ENCODE measurements at places on chromosomes 5 and 9. TPM values are rescaled to one million over a fixed set of nuclear protein-coding genes. Genes with fewer than 3 reads are reported as not detected.

DNA sequence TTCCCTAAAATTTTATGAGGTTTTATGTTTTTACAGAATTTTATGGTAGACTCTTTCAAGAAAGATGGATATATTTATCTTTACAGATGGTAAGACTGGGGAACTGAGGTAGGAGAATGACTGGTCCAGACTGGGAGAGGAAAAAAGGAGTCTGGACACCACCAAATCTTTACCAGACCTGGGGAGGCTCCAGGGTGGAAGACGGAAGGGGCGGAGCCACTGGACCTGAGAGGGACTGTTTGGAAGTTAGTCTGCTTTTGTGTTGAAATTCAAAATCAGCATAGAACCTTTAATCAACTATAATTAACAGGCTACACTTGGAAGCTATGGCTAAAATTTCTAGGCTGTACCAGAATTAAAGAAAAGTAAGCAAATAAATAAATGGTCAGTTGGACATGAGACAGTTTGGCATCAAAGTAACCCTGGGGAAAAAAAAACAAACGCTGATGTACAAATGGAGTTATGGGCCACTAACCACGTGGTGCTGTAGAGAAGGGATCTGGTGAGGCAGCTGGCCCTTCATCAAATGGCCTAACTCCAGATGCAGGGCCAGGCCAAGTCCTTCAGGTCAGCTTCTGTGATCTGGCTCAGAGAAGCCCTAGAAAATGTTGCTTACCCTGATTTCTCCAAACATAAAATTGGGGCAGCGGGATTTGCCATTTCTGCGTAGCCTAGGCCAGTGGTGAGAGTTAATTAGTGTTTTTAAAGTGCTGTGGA is 155.1 kb downstream of the ARSB start:
- H3K4me1 ChIP-seq = no peaks in the 10 kb centered on the region
- no peak for DNase-seq
- H3K27me3 ChIP-seq = no peaks in the 10 kb centered on the region
- no peaks in the 10 kb centered on the region for H3K36me3 ChIP-seq
- no peak overlapping the region for H3K4me3 ChIP-seq

DNA sequence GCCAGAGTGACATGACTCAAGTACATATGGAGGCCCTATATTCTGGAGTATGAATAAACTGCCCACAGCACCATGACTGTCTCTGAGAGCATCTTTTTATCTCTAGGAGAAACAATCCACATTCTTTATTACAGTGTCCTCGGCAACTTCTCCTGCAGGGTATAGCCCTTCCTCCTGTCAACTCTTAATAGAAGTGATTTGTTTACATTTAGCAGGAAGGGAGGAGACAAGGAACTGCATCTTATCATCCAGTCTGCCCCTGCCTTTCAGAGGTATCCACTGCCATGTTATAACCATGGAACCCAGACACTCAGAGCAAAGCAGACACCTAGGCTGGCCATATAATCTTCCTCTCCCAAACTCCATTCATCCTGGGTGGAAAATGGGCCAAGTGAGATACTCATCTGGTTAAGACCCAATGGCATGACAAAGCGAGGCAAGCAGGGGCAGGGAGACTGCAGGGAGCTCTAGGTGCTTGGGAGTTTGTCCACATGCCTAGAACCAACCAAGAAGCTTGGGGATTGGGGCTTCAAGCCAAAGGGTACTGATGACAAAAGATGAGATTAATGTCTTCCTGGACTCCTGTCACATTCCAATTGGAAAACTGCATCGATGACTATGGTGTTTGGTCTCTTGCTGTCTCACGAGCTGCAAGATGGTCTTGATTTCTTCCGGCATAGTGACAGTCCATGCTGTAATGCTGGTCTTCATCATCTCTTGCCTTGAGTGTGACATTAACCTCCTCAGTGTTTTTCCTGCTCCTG is 620.5 kb upstream of the KLF4 start:
- no peaks in the 10 kb centered on the region for H3K27me3 ChIP-seq
- no peaks in the 10 kb centered on the region for H3K36me3 ChIP-seq
- no peak overlapping the region for H3K4me3 ChIP-seq
- H3K27ac ChIP-seq = no peak overlapping the region
- DNase-seq = no peak

DNA sequence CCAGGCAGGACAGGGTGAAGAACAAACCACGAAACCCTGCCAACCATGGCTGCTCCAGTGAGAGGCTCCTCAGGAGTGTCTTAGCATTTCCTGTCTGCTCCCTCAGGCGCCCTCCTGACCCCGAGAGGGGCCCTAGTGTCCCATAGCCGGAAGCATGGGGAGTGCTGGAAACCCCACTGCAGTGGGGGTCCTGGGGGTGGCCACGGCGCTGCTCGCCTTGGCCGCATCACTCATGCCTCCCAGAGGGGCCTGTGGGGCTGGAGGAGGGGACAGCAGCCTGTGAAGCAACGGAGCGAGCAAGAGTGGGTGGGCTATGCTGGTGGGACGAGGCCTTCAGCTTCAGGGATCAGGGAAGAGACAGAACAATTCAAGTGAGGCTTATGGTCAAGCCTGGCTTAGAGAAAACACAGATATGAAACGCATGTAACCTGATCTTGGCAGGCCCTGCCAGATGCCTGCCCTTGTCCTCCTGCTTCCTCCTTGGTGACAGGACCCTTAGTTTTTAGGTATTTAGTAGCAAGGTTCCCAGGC is 219.1 kb downstream of the FANCC start:
- no peak for DNase-seq
- no peaks in the 10 kb centered on the region for H3K4me1 ChIP-seq
- H3K27me3 ChIP-seq = no peaks in the 10 kb centered on the region
- H3K27ac ChIP-seq = no peak overlapping the region
- H3K36me3 ChIP-seq = peaks cover 7% of the 10 kb centered on the region
- no peak overlapping the region for H3K4me3 ChIP-seq

The SLC36A2 gene
- not detected for total RNA-seq

DNA sequence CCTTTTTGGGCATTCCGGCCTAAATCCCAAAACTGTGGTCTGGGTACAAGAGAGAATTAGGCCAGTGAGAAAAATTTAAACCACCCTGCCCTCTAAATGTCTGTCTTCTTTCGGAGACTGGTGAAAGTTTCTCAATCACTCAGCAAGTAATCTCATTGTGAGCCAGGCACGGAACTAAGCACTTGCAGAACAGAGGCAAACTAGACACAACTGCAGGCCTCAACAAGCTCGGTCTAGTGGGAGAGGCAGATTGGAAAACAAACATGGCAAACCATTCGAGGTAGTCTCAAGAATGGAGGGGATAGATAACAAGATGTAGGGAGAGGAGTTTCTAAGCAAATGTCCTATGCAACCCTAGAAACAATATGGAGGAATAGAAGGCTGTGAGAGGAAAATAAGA is 8.9 kb upstream of the C5orf58 start:
- H3K27ac ChIP-seq = no peak overlapping the region
- H3K4me3 ChIP-seq = no peak overlapping the region
- H3K4me1 ChIP-seq = no peaks in the 10 kb centered on the region
- no peaks in the 10 kb centered on the region for H3K27me3 ChIP-seq
- no peak for DNase-seq

DNA sequence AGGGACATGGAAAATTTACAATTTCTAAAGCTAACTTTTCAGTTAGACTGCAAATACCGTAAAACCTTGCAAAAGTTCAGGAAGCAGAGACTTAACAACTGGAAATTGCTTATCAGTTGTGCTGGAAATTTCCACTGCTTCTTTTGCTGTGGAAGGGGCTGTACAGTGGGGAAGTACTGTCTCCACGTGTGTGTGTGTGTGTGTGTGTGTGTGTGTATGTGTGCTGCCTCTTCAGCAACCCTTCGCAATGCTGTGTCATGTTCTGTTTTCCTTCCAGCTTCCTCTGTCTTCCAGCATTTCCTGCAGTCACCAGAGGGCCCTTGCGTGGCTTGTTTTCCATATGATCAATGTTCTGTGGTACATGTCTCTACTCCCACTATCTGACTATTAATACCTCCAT is 87.5 kb upstream of the RANBP3L start:
- H3K4me3 ChIP-seq = no peak overlapping the region
- H3K27me3 ChIP-seq = no peaks in the 10 kb centered on the region
- DNase-seq = no peak
- no peaks in the 10 kb centered on the region for H3K36me3 ChIP-seq
- H3K27ac ChIP-seq = no peak overlapping the region

- peak overlapping the region; percentile 2 for H3K4me3 ChIP-seq
- no peak overlapping the region for H3K27ac ChIP-seq
- H3K4me1 ChIP-seq = peaks cover 36% of the 10 kb centered on the region
- H3K36me3 ChIP-seq = no peaks in the 10 kb centered on the region
- DNase-seq = no peak
Observed at GRCh38 chr5:173885054-173885443, 3.1 kb upstream of the CPEB4 start.

The SH2D3C gene
- 48.3 TPM for total RNA-seq

The ISL1 gene
- not detected for total RNA-seq

DNA sequence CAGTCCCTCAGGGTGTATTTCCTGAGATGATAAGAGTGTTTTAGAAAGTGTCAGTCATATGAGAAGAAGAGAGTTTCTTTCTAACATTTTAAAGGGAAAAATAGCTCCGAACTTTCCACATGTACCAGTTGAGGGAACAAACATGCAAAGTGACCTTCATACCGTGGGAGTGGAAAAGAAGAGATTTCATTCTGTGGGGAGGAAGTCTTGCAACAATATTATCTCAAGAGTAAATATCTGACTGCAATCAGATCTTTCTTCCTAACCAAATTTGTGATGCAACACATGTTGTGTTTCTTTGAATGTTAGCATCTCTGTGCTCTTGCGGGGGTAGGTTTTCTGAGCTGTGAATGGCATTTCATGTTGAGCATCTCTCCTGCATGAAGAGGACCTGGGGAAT is 30.6 kb downstream of the ANKRD55 start:
- H3K36me3 ChIP-seq = no peaks in the 10 kb centered on the region
- no peaks in the 10 kb centered on the region for H3K4me1 ChIP-seq
- no peaks in the 10 kb centered on the region for H3K27me3 ChIP-seq
- H3K4me3 ChIP-seq = no peak overlapping the region
- no peak for DNase-seq

DNA sequence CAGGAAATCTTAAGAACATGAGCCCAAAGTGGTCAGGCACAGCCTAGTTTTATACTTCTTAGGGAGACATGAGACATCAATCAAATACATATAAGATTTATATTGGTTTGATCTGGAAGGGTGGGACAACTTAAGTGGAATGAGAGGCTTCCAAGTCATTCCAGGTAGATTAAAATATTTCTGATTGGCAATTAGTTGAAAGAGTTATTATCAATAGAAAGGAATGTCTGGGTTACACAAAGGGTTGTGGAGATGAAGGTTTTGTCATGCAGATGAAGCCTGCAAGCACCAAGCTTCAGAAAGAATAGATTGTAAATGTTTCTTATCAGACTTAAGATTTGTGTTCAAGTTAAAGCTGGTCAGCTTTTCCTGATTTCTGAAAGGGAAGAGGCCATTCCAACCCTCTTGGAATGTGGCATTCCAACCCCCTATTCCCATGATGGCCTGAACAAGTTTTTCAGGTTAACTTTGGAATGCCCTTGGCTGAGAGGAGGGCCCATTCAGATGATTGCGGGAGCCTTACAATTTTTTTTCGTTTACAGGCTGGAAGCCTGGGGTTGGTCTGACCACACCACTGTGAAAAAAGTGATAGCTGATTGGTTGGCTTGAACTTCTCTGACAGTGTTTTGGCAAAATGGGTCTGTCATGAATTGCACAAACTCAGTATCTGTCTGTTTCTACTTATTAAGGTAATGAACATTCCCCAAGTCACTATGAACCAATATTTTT is 245.6 kb upstream of the RAI14 start:
- no peak overlapping the region for H3K27ac ChIP-seq
- H3K36me3 ChIP-seq = no peaks in the 10 kb centered on the region
- no peak overlapping the region for H3K4me3 ChIP-seq
- H3K27me3 ChIP-seq = no peaks in the 10 kb centered on the region
- DNase-seq = no peak

The SLC25A2 gene
- total RNA-seq = 0.27 TPM

- H3K4me1 ChIP-seq = no peaks in the 10 kb centered on the region
- no peak overlapping the region for H3K27ac ChIP-seq
- H3K4me3 ChIP-seq = no peak overlapping the region
- no peaks in the 10 kb centered on the region for H3K27me3 ChIP-seq
- DNase-seq = no peak
Observed at GRCh38 chr5:11104651-11105112, 343.6 kb upstream of the DAP start.

GRCh38 chr5:66963559-66963971 is 233.0 kb downstream of the CD180 start:
- no peaks in the 10 kb centered on the region for H3K27me3 ChIP-seq
- DNase-seq = no peak
- H3K4me1 ChIP-seq = no peaks in the 10 kb centered on the region
- H3K36me3 ChIP-seq = no peaks in the 10 kb centered on the region
- H3K27ac ChIP-seq = no peak overlapping the region
- H3K4me3 ChIP-seq = no peak overlapping the region

- no peak overlapping the region for H3K27ac ChIP-seq
- no peaks in the 10 kb centered on the region for H3K27me3 ChIP-seq
- H3K4me3 ChIP-seq = no peak overlapping the region
- no peaks in the 10 kb centered on the region for H3K4me1 ChIP-seq
Observed at GRCh38 chr9:25224309-25224708, 453.9 kb downstream of the TUSC1 start.

- no peaks in the 10 kb centered on the region for H3K36me3 ChIP-seq
- peak overlapping the region; percentile 98 for H3K4me3 ChIP-seq
- no peaks in the 10 kb centered on the region for H3K27me3 ChIP-seq
- no peaks in the 10 kb centered on the region for H3K4me1 ChIP-seq
Observed at GRCh38 chr5:141849415-141850243, 28.6 kb downstream of the PCDH1 start.

- H3K4me3 ChIP-seq = no peak overlapping the region
- no peaks in the 10 kb centered on the region for H3K36me3 ChIP-seq
- H3K27me3 ChIP-seq = no peaks in the 10 kb centered on the region
- no peak overlapping the region for H3K27ac ChIP-seq
- no peak for DNase-seq
Observed at GRCh38 chr5:65067147-65067506, 298.4 kb downstream of the CWC27 start.

The SLC28A3 gene
- total RNA-seq = not detected

GRCh38 chr5:157558681-157559080 is 16.9 kb downstream of the ADAM19 start:
- no peak overlapping the region for H3K4me3 ChIP-seq
- no peaks in the 10 kb centered on the region for H3K27me3 ChIP-seq
- H3K27ac ChIP-seq = no peak overlapping the region
- no peak for DNase-seq

DNA sequence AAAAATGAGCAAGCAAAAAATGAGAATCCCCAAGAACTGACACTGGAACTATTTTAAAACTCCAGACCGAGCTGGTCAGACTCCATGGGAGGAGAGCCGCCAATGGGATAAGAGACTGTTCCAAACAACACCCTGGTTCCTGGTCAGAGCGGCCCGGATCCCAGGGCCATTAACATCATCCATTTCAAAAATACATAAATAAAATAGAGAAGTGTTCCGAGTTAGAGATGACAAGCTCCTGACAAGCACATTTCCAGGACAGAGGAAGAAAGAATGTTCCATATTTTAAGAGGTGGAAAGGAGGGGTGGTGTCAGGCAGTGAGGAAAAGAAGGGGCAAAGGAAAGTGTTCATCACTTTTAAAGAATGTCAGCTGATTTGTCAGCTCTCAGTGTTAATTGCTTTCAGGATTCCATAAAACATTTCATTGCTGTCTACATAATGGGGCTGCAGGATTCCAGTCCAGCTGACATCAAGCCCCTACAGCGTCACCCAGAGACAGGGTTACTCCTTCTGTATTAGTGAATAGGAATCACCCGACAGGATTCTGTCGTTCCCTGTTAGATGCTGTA is 202.5 kb upstream of the TRIM32 start:
- no peaks in the 10 kb centered on the region for H3K36me3 ChIP-seq
- H3K27me3 ChIP-seq = no peaks in the 10 kb centered on the region
- H3K27ac ChIP-seq = no peak overlapping the region

- no peak overlapping the region for H3K27ac ChIP-seq
- no peaks in the 10 kb centered on the region for H3K27me3 ChIP-seq
- H3K36me3 ChIP-seq = no peaks in the 10 kb centered on the region
- H3K4me3 ChIP-seq = no peak overlapping the region
Observed at GRCh38 chr5:32565145-32565544, 20.2 kb upstream of the SUB1 start.
